HFF-Myc (cell line): ENCODE measurements at places on chromosomes 16 and 17.
A peak's percentile ranks its signal among the peaks of the same experiment; 100 is the strongest.

DNA sequence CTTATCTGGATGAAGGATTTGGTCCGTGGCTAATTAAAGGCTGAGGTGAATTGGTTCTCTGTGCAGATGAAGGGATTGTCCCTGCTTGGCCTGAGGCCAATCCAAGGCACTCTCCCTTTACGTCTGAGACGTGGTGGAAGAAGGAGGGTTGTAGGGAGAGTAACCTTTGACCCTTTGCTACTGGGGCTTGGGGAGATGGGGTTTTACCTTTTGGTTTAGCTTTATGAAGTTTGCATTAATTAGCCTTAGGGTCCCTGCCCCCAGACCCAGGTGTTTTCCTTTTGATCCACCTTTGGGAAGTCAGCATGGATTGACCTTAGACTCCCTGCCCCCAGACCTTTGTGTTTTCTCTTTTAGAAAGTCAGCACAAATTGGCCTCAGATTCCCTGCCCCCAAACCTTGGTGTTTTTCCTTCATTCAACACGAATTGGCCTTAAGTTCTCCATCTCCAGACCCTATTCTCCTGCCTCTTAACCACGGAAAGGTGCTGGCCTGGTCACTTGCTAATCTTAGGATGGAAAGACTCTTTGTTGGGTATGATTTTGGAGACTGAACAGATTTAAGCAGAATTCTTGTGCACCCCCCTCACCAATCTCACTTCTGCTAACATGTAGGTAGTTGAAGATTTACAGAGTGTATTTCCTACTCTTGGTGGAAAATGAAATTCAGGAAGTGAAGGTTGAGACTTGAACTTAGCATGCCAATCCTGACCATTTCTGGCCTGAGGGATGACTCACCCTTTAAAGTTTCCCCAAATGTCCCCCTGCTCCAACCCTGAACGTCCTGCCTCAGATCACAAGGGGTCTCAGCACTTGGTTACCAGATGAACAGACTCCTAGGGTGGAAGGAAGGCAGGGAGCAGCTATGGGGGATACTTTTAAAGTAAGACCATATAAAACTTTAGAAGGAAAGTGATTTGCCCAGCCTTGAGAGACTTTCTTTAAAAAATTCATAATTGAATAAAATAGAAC lies 23.1 kb upstream of the MMD start:
- DNase-seq: peak; percentile 40

- no peak for DNase-seq
Observed at GRCh38 chr17:81230043-81230820, 7.5 kb upstream of the CEP131 start.

DNA sequence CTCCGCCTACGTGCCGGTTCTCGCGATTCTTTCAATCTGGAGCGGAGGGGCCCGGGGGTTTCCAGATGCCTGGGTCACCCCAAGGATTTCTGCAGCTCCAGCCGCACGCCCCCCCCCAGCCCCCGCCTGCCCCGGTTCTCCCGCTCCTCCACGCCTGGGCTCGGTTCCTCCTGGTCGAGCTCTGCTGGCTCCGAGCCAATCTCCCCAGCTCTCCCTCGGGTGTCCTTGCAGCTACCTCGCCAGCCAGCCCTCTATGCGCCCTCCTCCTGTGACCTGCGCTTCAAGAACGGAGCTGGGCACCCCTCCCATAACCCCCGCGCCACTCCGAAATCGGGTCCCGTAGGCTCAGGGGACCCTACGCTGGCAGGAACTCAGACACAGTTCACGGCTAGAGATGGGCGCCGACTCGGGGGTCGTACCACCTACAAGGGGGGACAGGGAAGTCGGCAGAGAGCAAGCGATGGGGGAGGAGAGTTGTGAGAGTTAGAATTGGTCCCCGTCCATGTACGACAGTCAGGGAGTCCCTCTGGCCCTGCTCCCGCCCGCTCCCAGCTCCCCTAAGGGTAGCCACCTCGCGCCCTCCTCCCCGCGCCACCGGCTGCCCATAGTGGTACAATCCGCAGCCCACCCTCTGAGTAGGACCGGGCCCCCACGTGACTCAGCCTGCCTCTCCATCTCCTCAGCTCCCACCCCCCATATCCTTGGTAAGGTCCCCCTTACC lies 961 bp downstream of the FGF11 start:
- DNase-seq: no peak

- DNase-seq: no peak
Observed at GRCh38 chr16:11359370-11359769, 14.1 kb downstream of the RMI2 start.

- DNase-seq: no peak
Observed at GRCh38 chr16:67565470-67566100, 3.3 kb downstream of the CTCF start.

DNA sequence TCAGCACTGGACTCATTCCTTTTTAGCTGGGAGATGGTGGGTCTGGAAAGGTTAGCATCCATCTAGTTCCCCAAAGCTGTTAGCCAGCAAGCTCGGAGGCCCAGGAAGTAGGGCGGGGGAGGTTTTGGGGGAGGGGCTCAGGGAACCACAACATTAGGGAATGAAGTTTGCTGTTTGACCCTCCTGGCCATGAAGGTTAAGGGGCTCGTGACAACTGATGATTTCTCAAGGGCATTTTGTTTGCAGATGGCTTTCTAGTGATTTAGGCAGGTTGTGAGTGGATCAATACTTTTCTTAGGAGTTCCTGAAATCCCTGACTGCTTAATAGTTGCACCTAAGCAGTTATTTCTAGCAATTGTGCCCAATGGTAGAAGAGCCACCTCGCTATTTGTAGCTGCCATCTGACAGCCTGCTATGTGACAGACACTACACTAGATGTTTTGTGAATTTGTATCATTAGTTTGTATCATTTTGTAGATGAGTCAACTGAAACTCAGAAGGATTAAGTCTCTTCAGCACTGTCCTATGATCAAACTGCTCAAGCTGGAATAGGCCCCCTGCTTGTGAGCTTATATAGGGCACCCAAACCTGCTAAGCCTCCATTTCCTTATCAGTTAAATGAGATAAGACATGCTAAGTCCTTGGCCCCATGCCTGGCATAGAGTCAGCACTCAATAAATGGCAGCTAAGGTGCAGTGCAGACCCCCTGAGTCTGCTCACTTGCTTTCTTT lies 146.4 kb downstream of the IRX3 start:
- no peak for DNase-seq

- no peak for DNase-seq
Observed at GRCh38 chr17:31811101-31811500, 47.9 kb downstream of the COPRS start.
